ENCODE measurements at places on chromosomes 6 and 20.
A peak's percentile ranks its signal among the peaks of the same experiment; 100 is the strongest.

DNA sequence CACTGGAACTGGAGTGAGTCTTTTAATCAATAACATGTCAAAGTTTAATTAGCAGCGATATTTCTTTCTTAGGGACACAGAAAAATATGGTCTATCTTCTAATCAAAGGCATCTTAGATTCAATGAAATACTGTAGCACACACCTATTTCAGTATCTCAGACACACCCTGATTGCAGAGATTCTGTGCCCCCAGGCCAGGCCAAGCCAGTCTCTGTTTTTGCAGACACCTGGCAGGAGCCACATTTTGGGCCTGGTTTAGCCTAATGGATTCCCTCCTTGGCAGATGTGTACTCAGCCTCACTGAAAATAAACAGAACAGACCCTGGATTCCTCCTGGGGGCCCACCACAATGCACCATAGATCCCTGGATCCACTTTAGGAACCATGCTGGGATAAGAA, 74.8 kb downstream of the LRFN2 start:
- DNase-seq, result no peak

- peak; percentile 59 for DNase-seq
Observed at GRCh38 chr20:61896058-61896961, 169.4 kb downstream of the TAF4 start.

- no peak for DNase-seq
Observed at GRCh38 chr6:95574811-95575210, 2.5 kb upstream of the MANEA start.

DNA sequence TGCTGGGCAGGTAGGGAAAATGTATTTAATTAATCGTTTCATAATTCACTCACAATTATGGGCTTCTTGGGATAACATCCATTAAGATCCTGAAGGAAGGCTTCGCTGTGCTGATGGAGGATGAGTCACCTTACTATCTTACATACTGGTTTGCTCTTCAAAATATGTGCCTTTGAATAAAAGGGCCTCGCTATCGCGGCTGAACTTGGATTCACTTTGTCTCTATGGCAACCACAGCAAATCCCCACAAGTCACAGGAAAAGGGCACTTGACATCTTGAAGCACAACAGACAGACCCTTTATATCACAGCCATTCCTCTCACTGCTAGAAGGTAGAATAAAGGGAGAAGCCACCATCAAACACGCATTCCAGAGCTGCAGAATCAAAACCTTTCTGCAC, 141.3 kb upstream of the MYLIP start:
- DNase-seq, result no peak

GRCh38 chr20:54385746-54386145, 89.6 kb upstream of the DOK5 start:
- no peak for DNase-seq

All from G401 (cell line).